ENCODE measurements at places on chromosomes 5 and 9.

DNA sequence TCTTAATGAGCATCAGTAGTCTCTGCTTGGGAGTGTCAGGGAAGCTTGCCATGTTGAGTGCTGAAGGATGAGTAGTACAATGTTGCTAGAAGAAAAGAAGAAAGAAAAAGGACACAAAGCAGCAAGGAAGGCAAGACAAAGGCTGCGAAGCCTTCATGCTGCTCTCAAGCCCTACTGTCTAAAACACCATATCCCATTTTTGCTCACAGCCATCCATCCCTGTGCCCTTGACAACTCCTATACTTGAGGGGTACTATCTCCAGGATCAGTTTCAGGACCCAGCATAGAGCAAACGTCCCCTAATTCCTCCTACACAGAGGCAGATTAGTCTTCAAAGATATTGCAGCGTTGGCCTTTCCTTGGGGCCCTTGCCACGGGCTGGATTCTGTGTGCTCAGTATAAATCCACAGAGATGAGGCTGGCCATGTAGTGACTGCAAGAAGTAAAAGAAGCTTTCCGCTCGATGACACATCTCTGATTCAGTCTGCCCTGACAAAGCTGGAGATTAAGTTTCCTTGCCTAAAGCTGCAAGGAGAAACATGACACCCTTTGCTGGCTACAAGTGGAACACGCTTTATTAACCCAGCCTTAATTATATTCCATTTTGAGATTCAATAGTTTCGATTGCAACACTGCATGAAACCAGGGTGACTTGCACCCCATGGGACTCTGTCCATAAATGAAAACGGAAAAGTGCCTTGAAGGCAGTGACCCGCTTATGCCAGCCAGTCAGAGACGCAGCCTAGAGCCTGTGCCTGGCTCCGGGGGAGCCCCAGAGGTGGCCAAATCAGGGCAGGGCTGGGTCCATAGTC is 304.6 kb downstream of the ACTL7B start:
- DNase-seq = peak; percentile 33

GRCh38 chr9:27442464-27442863 is 81.6 kb upstream of the IFNK start:
- no peak for DNase-seq

DNA sequence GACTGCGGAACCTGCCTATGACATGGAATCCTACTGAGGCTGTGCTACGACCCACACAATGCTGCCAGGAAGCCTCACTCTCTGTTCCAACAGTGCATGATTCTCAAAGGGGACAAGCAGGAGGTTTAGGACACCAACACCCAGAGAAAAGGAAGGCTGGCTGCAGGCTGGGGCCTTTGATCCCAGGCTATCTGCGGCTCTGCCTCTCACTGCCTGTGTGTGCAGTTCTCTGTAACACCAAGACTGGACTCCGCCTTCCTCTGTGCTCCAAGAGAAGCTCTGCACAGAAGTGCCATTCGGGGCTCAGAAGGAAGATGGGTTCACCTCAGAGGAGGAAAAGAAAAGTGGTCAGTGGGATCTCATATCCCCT is 20.5 kb downstream of the ANKH start:
- DNase-seq = no peak

GRCh38 chr5:35979715-35980114 is 11.5 kb downstream of the UGT3A1 start:
- DNase-seq = no peak

DNA sequence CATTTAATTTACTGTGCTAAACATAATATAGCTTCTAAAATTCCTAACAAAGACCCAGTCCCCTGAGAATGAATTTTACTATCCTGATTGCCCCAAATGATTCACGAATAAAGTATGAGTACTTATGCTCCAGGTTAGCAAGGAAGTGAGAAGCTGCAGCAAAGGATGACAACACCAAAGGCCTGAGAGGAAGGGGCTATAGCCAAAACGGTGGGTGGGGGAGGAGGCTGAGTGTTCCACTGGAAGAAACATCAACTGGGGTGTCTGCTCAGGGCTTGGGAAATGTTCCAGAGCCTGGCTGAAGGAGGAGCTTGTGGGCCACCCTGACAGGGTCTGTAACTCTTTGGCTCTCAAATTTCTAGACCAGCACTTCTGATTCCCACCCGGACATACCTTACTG is 157.3 kb downstream of the ADAMTS12 start:
- DNase-seq = no peak

DNA sequence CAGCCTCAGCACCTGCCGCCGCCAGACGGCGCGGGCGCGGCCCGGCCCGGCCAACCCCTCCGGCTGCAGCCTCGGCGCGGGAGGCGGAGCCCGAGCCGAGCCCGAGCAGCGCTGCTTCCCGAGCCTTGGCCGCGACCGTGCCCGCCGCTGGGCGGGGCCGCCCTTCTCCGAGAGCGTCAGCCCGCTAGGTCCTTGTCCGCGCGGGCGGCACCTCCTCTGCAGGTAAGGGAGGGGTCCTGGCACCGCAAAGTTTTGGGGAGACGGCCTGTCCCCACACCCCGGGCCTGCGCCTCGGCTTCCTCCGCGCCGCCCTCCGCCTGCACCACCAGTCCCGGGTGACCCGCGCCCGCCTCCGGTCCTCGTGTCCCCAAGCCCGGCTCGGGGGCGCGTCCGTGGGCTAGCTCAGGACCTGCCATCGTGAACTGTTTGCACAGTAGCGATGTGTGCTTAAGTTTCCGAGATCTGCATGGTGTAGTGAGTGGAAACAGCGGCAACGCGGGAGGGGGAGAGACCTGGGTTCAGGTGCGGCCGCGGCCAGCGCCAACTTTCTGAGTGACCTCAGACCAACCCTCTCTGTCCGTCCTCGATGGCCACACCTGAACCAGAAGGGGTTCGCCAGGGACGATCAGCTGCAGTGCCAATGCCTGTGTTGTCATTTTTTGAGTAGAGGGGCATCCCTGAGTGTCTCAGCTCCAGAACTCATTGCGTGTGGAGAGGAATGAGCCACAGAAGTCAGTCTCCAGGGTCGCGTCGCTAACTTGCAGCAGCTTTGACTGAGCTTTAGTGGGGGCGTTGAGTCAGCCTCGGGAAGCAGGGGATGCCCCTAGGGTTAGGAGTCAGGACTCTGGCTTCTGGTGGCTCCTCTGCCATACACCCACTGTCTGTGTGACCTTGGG is at the start of gene FRMPD1:
FRMPD1 (plus strand) TSS at position 82 of the 896 bp plus-strand sequence. CDS start 41,688 bp downstream, outside the sequence.
- peak; percentile 33 for DNase-seq

DNA sequence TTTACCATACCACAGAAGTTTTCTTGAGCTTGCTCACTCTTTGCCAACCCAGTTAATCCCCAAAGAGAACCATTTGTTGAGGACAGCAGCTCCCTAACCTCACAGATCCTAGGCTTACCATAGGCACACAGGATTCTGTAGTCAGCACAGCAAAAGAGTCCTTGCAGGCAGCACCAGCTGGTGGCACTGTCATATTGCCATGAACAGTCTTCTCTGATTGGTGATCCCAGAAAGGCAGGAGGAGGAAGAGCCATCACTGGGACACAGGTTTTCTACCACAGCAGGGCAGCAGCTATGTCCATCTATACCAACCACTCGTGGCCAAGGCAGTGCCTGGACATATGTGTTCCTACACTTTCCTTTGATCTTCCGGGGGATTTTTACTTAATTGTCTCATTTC is 297.1 kb upstream of the CD180 start:
- DNase-seq = no peak

DNA sequence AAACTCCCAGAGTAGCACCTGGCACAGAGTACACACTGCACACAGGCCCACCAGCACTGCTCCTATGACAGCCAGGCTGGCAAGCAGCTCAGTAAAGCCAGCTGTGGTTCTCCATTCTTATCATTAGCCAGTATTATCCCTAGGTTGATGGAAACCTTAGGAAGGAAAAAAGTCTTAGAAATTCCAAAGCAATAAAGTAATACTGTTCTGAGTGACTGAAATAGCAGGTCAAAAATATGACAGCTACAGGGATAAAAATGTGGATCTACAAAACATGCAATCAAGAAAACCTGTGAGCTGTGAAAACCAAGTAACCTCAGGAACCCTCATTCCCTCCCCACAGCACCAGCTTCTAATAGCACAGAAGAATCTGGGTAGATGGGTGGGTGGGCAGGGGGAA is 403.5 kb downstream of the SPOCK1 start:
- DNase-seq = no peak

- DNase-seq = no peak
Measured at GRCh38 chr9:70444904-70445303, 30.4 kb upstream of the KLF9 start.

GRCh38 chr5:153445875-153446579 is 44.4 kb upstream of the GRIA1 start:
- DNase-seq = no peak

DNA sequence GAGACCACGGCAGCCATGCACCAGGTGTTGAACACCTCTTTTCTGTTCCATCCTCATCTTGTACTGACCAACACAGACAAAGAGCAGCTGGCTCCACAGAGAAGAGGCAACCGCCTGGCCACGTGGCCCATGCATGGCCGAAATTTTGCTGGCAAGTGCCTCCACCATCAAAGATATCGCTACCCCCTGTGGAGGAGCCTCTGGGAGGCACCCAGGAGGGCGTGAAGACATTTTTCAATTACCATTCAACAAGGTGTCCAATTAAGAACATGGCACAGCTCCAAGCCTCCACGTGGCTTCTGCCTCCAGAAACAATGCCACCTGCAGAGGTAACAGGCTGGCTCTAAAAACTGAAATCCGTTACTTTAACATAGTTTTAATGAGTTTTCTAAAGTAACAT is 54.4 kb upstream of the CKS2 start:
- no peak for DNase-seq

- no peak for DNase-seq
Measured at GRCh38 chr5:73027361-73027760, 71.5 kb downstream of the FCHO2 start.

DNA sequence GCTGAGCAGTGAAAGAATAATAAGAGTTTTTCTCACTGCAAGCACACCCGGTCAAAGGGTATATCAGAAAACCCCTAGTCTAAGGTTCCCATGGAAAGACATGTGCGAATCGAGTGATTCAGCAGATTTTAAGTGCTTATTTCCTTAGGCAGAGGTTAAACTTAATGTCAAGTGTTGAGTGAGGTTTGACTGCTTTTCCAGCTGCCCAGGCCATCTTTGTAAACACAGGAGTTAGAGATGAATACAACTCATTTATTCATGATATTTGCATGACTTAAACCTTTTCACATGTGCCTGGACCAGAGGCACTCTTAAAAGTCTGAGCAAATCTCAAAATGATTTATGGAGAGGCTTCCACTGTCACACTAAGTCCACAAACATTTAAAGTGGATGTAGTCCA is 137.8 kb upstream of the RGMB start:
- peak; percentile 14 for DNase-seq

- no peak for DNase-seq
Measured at GRCh38 chr9:85716031-85716877, 25.5 kb downstream of the AGTPBP1 start.

DNA sequence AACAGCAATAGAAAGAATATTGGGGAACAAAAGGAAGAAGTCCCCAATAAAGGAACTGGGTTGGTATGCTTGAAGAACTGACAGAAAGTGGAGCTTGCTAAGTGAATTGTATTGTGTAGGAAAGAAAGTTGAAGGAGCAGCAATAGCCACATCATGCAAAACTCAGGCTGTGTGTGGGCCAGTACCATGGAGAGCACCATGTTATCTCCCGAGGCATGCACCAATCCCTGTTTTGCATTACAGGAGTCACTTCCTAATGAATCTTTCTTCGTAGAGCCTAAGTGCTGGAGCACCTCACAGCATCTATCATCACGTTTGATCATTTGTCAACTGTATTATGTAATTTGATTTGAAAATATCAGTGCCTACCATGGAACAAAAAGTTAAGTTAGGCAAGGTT is 137.7 kb upstream of the NMUR2 start:
- no peak for DNase-seq

DNA sequence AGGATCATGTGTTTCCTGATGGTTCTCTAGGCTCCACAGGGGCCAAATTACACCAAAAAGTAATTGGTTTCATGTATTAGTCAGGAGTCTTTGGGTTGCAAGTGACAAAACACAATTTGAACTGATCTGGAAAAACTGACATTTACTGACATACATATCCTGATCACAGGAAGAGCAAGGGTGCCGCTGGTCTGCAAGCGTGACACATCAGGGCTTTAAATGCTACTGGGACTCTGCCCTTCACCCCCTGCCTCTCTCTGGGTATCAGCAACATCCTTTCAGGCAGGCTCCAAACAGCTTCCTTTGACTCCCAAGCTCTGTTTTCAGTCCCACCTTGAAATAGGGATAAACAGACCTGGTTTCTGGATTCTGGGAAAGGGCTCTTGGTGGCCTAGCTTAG is 197.5 kb downstream of the PALM2AKAP2 start:
- DNase-seq = no peak

DNA sequence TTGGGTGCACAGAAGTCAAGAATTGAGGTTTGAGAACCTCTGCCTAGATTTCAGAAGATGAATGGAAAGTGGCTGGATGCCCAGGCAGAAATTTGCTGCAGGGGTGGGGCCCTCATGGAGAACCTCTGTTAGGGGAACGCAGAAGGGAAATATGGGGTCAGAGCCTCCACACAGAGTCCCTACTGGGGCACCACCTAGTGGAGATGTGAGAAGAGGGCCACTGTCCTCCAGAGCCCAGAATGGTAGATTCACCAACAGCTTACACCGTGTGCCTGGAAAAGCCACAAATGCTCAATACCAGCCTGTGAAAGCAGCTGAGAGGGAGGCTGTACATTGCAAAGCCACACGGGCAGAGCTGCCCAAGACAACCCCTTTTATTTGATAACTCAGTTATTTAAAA is 383.5 kb downstream of the TLE4 start:
- DNase-seq = no peak

GRCh38 chr9:115367780-115368525 is 250.0 kb upstream of the TNC start:
- DNase-seq = no peak

GRCh38 chr9:128215491-128216409 is 12.6 kb downstream of the DNM1 start:
- peak; percentile 90 for DNase-seq

DNA sequence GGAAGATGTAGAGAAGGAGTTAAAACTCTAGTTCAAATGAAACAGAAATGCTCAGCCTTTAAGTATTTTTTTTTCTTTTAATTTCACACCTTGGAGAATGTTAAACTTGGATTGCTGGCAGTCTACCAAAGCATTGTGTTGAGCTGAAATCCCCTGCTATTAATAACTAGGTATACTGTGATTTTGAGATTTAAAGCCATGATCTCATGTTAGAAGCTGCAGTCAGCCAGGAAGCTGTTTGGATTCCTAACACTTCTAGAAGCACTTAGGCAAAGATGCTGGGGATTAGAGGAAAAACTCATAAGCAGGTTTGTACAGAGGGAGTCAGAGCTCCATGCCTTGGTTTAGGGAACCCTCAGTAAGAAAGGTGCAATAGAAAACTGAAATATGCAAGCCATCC is 141.4 kb downstream of the KIF4B start:
- DNase-seq = no peak

All from A549 (cell line).